ENCODE measurements at places on chromosomes 5 and 9.

DNA sequence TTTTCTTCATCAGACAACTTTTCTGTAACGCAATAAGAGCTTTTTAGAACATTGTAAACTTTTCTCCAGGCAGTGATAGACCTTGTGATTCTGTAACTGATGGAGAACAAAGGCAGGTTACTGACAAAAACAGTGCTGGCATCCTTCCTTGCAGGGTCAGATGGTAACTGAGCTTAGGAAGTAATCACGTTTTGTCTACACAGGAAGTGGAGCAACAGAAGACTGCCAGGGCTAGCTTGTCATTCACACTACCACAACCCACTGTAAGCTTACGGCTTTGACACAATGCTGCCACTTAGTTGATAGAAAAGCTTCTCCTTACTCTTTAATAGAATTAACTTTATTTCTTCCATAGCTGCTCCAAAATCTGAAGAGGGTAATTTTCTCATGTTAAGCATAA is 46.8 kb downstream of the FBN2 start:
- no peak for DNase-seq

DNA sequence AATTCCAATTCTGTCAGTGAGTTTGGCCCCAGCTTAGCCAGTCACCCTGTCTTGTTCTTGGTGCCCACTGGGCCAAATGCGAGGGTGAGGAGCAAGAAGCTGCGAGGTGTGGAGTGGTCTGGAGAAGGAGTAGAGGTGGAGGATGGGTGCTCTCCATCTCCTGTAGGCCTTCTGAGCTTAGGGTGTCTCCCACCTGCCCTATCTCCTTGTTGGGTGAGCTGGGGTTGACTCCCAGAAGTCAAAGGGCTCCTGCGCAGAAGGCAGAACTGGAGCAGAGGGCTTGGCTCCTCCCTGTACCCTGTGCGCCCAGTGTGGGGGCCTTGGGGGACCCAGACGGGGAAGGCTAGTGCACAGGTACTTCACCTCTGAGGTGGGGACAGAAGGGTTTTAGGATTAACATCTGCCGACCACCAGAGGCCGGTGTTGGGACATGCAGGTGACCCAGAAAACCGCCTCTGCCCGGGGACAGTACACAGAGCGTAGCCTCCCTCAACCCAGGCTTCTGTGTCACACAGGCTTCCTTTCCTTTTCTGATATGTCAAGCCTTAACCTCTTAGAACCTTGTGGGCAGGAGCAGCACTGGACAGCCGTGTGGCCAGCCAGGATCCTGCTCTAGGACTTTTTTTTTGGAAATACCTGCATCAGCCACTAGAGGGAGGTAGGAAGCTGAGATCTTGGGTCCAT is 16.9 kb downstream of the IL5 start:
- no peak for DNase-seq

GRCh38 chr5:124297826-124298225 is 448.6 kb downstream of the ZNF608 start:
- DNase-seq = no peak

DNA sequence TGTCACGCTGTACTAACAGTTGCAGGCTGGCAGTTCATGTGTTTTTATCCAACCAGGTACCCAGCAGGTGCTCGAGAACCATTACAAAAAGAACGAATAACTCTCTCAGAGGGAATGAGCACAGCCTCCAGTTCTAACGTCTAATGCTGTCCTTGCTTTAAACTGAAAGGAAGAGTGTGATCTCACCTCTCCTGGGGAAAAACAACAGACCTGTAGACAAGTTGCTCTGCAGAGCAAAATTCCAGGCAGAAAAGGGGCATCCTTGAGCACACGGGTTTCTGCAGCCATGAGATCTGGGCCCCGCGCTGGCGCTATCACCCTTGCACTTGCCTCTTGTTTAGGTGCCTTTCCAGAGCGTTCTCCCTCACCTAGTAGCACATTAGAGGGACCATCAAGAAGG is 92.5 kb upstream of the DNAH5 start:
- no peak for DNase-seq

GRCh38 chr5:1181451-1182359 is 19.7 kb upstream of the SLC6A19 start:
- DNase-seq = no peak

GRCh38 chr9:81427870-81428269 is 261.5 kb downstream of the TLE1 start:
- no peak for DNase-seq

GRCh38 chr5:177963966-177964365 is 32.1 kb downstream of the PROP1 start:
- DNase-seq = no peak
